K562 (cell line): ENCODE measurements at places on chromosomes 16 and 17. TPM values are rescaled to one million over a fixed set of nuclear protein-coding genes. Genes with fewer than 3 reads are reported as not detected.

RTN4RL1 gene
- 0.04 and 0.07 TPM in 2 replicates for total RNA-seq

GRCh38 chr16:8887431-8887765, 5.2 kb downstream of the LITAFD start:
- no peak for DNase-seq
- no peaks in the 10 kb centered on the region for H3K27me3 ChIP-seq
- H3K4me3 ChIP-seq, result no peak overlapping the region
- H3K4me1 ChIP-seq, result peaks cover 43% of the 10 kb centered on the region
- no peak overlapping the region for H3K27ac ChIP-seq

DNA sequence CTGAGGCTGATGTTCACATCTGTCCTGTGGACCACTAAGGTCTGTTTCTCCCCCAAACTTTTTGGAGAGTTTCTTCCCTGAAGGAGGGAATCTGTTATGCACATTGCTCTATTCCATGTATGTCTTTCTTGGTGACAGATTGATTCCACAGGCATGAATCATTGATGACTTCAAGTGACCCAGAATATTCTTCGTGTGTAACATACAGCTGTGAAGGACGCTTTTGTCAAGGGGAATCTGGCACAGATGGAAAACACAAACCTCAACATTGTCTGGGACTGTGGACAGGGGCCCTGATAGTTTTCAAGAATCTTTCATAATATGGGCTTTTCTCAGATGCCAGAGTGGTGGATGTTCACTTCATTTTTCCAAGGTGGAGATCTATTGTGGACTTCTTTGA, 223.1 kb upstream of the MAF start:
- no peak overlapping the region for H3K27ac ChIP-seq
- no peaks in the 10 kb centered on the region for H3K36me3 ChIP-seq
- H3K4me1 ChIP-seq, result no peaks in the 10 kb centered on the region; the same call in 2 of the 3 replicates
- no peak for DNase-seq
- no peak overlapping the region for H3K4me3 ChIP-seq
- H3K27me3 ChIP-seq, result no peaks in the 10 kb centered on the region

GRCh38 chr17:4557626-4558346, 2.6 kb downstream of the GGT6 start:
- DNase-seq, result no peak
- no peaks in the 10 kb centered on the region for H3K27me3 ChIP-seq
- H3K4me1 ChIP-seq, result peaks cover 26% of the 10 kb centered on the region
- H3K4me3 ChIP-seq, result no peak overlapping the region

- no peak overlapping the region for H3K27ac ChIP-seq
- H3K27me3 ChIP-seq, result no peaks in the 10 kb centered on the region; the same call in 2 of the 3 replicates
- no peak for DNase-seq
- no peaks in the 10 kb centered on the region for H3K4me1 ChIP-seq
- H3K36me3 ChIP-seq, result no peaks in the 10 kb centered on the region
These were observed 45.6 kb downstream of the MAF start for GRCh38 chr16:79554912-79555311.

- H3K4me3 ChIP-seq, result no peak overlapping the region
- peak; percentile 20 for DNase-seq
- no peak overlapping the region for H3K27ac ChIP-seq
These were observed 4.2 kb downstream of the SMPD3 start for GRCh38 chr16:68444056-68444657.

DNA sequence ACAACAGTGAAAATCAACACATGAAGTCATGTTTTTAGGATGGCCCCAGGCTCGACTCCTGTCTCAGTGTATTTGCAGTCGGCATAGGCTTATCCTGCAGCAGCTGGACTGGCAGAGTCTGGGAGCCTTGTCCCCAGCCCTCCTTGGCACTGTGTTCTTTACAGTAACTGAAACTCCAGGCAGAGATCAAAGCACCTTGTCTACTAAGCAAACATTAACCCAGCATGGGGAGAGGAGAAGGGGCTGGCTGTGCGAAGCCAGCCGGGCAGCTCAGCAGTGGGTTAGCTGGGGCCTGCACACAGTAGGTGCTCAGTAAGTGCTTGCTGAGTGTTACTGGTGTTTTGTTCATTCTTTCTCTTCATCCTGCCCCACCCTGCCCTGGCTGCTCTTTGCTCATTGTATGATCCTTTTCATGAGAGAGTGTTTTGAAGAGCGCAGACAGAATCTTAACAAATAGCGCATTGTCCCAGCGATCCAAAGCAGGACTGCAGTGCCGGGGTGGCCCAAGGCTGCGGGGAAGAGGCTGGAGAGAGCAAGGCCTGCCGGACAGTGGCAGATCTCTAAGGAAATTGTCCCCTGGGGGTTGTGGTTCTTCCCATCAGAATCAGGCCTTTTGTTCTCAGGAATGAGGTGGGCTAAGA, 23.5 kb upstream of the ITGB4 start:
- no peak for DNase-seq
- no peaks in the 10 kb centered on the region for H3K27me3 ChIP-seq
- H3K36me3 ChIP-seq, result peaks cover 85% of the 10 kb centered on the region
- peaks cover 5% of the 10 kb centered on the region for H3K4me1 ChIP-seq
- H3K4me3 ChIP-seq, result no peak overlapping the region
- H3K27ac ChIP-seq, result no peak overlapping the region

DNA sequence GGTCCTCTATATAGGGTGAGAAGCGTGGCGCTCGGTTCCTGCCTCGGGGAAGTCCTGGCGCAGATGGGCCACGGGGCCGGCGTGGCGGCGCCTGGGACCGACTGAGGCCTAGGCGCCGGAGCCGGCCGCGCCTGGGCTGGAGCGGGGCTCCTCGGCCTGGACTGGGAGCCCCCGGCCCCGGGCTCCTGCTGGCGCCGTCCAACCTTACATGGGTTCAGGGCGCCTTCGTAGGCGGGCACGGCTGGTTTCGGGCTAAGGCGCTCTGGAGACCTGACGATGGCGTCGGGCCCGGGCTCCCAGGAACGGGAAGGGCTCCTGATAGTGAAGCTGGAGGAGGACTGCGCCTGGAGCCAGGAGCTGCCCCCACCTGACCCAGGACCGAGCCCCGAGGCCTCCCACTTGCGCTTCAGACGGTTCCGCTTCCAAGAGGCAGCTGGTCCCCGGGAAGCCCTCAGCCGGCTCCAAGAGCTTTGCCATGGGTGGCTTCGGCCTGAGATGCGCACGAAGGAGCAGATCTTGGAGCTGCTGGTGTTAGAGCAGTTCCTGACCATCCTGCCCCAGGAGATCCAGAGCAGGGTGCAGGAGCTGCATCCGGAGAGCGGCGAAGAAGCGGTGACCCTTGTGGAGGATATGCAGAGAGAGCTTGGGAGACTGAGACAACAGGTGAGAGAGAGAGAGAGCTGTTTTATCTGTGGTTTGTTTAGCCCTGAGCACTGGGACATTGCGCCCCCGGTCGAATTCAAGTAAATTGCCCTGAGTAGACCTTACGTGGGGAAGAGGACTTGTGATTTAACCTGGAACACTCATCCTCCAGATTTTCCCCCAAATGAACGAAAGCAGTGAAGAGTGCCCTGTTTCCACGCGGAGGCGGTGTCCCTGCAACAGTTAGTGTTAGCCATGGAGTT, 504 bp downstream of the ZNF263 start:
- H3K4me3 ChIP-seq, result peak overlapping the region; percentile 93
- H3K4me1 ChIP-seq, result peaks cover 22% of the 10 kb centered on the region
- H3K36me3 ChIP-seq, result peaks cover 28% of the 10 kb centered on the region
- H3K27ac ChIP-seq, result peak overlapping the region; percentile 100
- no peaks in the 10 kb centered on the region for H3K27me3 ChIP-seq
- DNase-seq, result peak; percentile 23

DNA sequence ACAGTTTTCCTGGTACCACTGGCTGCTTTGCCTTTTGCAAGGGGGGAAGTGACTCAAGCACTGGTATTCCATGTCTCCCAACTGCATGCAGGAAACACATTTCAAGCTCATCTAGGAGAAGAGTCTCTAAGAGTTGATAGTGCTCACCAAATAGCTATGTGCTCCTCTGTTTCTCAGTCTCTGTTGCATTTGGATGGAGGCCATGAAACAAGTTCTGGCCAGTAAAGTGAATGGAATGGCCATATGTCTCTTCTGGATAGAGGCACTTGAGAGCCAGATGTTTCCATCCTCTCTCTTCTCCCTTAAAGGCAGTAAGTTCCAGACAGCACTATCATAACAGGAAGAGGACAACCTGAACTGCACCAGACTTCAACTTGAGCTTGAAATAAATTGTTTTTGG, 60.6 kb downstream of the C16orf82 start:
- no peak overlapping the region for H3K4me3 ChIP-seq
- H3K36me3 ChIP-seq, result no peaks in the 10 kb centered on the region
- 0 out of 2 replicates have a peak, but pooled peaks cover 4% of the 10 kb centered on the region for H3K27me3 ChIP-seq
- no peak overlapping the region for H3K27ac ChIP-seq
- H3K4me1 ChIP-seq, result no peaks in the 10 kb centered on the region; the same call in 1 of the 2 replicates

DNA sequence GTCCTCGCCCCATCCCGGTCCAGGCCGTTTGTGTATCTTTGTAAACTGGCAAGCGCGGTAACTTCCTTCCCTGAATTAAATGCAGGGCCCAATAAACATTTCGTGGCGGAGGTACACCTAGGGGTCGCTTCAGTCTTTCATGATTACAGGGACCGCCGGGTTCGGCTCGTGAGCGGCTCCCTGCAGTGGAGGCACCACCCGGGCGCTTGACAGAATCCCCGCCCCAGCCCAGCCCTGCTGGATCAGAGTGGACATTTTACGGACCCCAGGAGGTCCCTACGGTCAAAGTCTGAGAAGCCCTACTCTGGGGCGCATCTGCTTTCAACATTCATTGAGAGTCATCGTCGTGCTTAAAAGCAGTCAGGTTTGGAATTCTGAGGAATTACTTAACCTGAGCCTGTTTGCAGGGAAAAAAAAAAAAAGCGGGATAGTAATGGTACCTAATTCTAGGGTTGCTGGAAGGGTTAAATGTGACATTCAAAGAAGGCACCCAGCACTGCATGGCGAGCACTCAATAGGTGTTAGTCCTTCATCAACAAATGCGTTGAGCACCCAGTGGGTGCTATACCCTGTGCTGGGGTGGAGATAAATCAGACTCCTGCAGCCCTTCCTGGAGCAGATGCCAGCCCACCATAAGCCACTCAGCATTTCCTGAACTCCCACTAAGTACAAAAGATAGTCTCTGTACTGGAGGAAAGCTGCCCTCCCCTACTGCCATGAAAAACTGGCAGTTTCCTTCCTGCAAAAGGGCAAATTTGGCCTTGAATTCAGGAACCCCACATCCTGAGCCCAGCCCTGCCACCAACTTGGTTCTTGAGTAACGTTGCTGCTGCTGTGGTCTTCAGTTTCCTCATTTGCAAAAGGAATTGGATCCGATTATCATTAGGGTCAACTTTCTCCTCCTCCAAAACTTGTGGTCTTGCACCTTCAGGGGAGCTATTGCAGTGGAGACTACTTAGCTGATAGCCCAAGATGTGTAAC, 658 bp upstream of the DUSP3 start:
- H3K27me3 ChIP-seq, result peaks cover 45% of the 10 kb centered on the region
- H3K27ac ChIP-seq, result no peak overlapping the region
- H3K4me3 ChIP-seq, result peak overlapping the region; percentile 73
- peaks cover 7% of the 10 kb centered on the region; the same call in 2 of the 3 replicates for H3K4me1 ChIP-seq
- no peak for DNase-seq

GRCh38 chr17:35256629-35257028, 13.8 kb downstream of the SLFN5 start:
- DNase-seq, result no peak
- no peak overlapping the region for H3K27ac ChIP-seq
- H3K27me3 ChIP-seq, result peaks cover 5% of the 10 kb centered on the region; the same call in 1 of the 3 replicates
- H3K36me3 ChIP-seq, result no peaks in the 10 kb centered on the region
- H3K4me3 ChIP-seq, result no peak overlapping the region
- no peaks in the 10 kb centered on the region for H3K4me1 ChIP-seq

DNA sequence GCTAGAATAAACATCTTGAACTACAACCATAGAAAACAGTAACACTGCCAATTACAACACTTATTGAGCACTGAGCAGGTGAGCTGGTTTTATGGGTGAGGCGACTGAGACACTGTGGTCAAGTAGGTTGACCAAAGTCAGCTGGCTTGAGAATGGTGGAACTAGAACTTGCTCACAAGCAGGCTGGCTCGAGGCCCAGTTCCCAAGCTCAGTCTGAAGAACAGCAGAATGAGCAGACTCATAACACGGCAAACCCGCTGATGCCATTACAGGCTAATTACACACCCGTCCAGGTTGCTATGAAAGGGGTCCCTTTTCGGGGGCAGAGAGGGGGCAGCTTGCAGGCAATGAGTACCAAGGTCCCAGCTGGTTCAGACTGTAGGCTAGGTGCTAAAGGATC, 6.5 kb downstream of the ZZEF1 start:
- H3K27ac ChIP-seq, result no peak overlapping the region
- H3K27me3 ChIP-seq, result no peaks in the 10 kb centered on the region
- DNase-seq, result no peak
- peaks cover 19% of the 10 kb centered on the region for H3K36me3 ChIP-seq

GRCh38 chr17:30954046-30954830, 16.6 kb upstream of the RNF135 start:
- H3K27me3 ChIP-seq, result peaks cover 21% of the 10 kb centered on the region
- H3K27ac ChIP-seq, result no peak overlapping the region
- DNase-seq, result peak; percentile 17
- no peaks in the 10 kb centered on the region for H3K36me3 ChIP-seq
- no peaks in the 10 kb centered on the region for H3K4me1 ChIP-seq

DNA sequence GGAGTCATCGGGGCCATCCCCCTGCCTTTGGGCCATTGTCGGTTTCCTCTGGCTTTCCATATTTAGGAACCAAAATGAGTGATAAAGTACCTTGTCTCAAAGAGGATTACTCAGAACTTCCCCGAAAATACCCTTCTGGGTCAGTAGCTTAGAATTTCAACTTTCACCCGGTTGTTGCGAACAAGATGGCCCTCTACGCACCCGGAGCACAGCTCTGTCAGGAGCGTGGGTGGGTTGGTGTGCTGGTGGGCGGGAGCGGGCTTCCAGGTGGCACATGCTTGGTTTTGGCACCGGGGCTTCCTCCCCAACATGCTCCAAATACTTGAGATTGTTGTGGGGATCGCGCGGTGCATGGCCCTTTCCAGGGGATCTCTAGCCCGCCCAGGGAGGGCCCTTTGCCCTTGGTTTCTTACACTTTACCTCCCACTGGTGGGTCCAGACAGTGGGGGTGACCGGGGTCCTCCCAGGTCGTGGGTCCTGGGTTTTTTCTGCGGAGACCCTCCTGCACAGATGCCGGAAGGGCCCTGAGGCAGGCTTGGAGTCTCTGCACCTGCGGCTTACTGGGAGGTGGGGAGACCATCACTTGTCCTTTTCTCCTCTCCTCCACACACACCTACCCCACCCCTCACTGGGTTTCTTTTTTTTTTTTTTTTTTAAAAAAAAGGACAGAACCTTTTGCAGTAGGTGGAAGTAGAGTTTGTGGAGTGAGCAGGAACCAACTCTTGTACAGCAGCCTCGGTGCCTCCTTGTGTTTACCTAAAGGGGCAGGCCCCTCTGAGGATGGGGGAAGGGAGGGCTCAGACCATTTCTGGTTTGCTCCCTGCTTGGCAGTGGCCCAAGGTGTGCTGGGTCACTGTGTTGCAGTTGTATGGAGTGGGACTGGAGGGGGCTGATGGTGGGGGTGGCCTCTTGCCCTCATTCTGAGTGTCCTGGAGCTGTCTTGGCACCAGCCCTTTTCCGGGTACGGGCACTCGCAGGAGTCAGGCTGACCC, 142.1 kb downstream of the SEC14L1 start:
- H3K27me3 ChIP-seq, result peaks cover 2% of the 10 kb centered on the region; the same call in 1 of the 3 replicates
- H3K27ac ChIP-seq, result no peak overlapping the region
- H3K4me1 ChIP-seq, result peaks cover 39% of the 10 kb centered on the region
- no peak for DNase-seq
- no peak overlapping the region for H3K4me3 ChIP-seq
